ENCODE measurements at places on chromosomes 11 and 22.
A peak's percentile ranks its signal among the peaks of the same experiment; 100 is the strongest.

DNA sequence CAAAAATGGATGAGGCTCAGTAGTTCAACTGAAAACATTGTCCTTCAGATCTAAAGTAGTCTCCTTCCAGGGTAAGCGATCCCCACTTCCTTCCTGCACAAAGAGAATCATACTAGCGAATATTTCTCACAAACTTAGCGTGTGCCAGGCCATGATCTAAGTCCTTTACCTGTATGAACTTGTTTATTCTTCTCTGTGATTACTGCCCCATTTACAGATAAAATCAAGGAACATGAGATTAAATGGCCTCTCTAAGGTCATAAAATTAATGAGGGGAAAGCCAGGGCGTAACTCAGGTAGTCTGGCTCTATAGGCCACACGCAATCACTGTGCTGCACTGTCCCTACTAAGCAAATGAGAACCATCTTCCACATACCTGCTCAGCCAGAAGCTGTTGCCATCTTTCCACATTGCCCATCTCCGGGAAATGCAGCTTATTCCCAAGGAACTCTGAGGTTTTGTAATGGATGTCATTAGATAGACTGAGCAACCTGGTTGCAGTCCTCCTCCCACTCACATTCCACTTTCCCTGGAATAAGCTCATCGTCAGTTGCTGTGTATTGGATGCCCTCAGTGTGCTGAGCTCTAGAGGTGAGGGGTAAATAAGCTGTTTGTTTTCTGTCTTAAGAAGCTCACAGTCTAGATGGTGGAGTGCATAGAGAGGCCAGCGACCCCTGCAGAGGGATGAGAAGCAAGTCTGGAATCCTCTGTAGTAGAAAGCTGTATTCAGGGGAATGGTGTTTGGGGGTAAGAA is 146.3 kb downstream of the SNX19 start:
- DNase-seq, result no peak

DNA sequence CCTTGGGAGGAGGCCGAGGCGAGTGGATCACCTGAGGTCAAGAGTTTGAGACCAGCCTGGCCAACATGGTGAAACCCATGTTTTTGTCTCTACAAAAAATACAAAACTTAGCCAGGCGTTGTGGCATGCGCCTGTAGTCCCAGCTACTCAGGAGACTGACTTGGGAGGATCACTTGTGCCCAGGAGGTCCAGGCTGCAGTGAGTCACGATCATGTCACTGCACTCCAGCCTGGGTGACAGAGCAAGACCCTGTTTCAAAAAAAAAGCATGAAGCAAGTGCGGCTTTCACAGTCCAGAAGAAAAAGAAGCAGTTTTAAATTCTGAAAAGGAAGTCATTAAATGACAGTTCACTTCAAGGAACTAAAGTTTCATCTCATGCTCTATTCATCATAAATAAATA is 7.1 kb upstream of the LTO1 start:
- no peak for DNase-seq

GRCh38 chr22:49880281-49880680 is 26.6 kb downstream of the ZBED4 start:
- DNase-seq, result no peak

DNA sequence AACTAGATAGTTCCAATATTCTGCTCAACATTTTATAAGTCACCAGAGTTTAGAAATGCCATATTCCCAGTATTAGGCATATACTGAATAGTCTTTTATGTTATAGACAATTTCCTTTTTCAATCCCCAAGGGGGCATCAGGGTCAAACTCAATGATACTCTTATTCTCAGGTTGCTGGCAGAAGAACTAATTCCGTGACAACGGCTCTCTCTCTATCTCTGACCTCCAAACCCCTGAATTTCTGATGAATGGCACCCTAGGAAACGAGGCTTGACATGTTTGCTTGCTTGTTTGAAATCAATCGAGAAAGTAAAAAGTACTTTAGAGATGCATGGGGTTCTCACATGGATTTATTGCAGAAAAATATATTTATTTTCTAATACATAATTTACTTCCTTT is 160.1 kb downstream of the CASP12 start:
- DNase-seq, result no peak

- DNase-seq, result no peak
These were observed 19.2 kb downstream of the NECTIN1 start for GRCh38 chr11:119709638-119710346.

DNA sequence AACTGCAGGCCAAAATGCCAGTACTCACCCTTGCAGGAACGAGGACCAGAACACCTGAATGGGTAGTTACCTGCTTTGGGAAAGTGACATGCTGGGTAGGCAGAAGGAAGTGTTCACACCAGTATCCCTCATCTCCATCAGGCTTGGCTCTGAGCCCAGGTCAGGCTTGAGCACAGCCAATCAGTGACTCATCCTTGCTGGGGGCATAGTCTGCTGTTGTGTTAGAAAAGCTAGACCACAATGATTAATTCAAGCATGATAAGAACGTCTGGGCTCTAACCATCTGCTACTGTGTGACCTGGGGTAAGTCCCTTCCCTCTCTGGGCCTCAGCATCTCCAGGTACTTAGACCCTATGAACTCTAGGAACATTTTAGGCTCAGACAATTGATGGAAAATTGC is 450.4 kb downstream of the MIAT start:
- peak; percentile 76 for DNase-seq

GRCh38 chr11:8826139-8826786 is 84.7 kb upstream of the AKIP1 start:
- no peak for DNase-seq

- no peak for DNase-seq
These were observed 899.6 kb downstream of the OPCML start for GRCh38 chr11:132632641-132633124.

- peak; percentile 42 for DNase-seq
These were observed 378.0 kb downstream of the NTM start for GRCh38 chr11:131748151-131749050.

- no peak for DNase-seq
These were observed 161.6 kb downstream of the PKNOX2 start for GRCh38 chr11:125326126-125326525.

- DNase-seq, result no peak
These were observed 98.2 kb upstream of the PRR5 start for GRCh38 chr22:44603767-44604166.

DNA sequence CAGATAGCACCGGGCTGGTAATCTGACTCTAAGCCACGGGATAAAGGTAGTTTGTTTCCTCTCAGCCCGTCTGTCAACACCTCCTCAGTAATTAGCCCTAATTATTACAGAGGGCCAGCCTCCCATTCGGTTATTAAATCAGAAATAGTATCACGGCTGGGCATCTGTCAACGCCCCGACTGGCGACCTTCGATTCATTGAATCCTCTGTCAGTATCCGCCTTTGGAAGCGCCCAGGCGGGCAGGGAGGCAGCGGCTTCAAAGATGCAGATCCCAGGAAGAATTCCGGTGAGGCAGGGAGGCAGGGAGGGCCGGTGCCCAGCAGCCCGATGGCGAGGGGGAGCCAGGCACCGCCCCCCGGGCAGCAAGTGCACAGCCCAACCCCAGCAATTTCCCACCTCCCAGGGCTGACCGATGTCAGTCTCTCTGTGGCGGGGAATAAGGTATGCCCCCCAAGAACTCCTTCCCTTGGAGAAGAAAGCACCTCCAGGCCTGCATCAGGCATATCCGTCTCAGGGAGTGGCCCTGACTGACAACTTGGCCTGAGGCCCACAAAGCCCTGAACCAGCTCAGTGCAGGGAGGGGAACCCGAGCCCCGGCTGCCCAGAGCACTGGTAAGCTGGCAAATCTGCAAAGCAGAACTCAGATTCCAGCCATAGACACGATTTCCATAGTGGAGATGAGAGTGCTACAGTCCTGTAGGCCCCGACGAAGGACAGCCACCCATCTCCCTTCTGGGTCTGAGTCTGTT is 11.4 kb downstream of the GNB1L start:
- no peak for DNase-seq

- DNase-seq, result no peak
These were observed 27.7 kb upstream of the TEF start for GRCh38 chr22:41353862-41354575.

DNA sequence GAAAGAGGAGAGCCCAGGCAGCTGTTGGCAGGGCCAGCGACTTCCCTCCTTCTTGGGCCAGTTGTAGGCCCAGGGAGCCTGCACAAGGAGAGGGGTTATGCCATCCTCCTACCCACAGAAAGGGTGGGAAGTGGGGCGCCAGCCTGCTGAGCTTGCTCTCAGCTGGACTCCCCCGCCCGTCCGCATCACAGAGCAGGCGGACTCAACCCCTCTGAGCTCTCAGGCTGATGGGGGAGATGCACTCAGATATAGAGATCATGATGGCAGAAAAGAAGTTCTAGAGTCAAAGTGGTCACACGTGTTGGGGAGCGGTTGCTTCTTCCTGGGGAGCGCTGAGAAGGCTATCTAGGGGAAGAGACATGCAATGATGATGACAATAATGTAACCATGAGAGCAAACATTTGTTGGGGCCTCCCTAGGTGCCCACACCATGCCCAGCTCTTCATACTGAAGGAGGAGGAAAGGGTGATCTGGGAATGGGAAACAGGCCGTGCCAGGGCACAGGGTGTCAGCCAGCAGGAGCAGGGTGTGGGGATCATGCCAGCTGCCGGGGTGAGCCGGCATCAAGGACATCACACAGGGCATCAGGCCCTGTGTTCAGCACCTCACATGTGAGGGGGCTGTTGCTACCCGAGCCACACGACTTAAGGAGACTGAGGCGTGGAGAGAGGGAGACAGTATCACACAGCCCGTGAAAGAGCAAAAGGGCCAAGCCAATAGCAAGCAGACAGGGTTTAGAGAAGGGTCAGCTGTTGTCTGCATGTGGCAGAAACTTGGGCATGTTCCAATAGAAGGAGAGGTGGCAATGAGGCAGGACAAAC is 7.7 kb downstream of the SLC35E4 start:
- no peak for DNase-seq

DNA sequence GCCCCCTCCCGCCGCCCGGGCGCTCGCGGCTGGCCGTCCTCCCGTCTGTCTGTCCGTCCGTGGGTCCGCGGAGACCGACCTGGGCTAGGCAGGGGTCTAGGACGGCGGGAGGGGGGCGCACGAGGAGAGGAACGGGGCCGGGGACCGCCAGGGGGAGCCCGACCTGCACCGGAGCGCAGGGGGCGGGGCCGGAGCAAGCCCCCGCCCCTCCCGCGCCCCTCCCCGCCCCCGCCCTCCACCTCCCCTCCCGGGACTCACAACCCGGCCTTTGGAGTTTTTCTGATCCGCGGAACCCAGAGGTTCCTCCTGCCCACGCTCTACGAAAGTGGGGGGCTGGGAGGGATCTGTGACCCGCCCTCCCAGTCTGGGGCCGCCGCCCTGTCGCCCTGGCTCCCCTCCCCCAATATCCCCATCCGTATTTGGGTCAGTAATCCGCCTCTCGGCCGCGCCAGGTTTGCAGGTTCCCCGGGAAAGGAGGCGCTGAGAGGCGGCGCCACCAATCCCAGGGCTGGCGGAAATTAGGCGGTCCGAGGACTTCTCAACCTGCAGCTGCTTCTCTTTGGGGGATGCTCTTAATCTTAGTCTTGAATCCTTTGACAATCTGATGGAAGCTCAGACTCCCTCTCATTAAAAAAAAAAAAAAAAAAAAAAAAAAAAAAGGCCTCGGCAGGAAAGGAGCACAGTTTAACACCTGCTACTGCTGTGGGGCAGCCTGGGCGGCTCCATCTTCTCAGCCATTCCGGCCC is 925 bp upstream of the KCNJ11 start:
- peak; percentile 30 for DNase-seq

- DNase-seq, result no peak
These were observed 10.2 kb downstream of the GNB1L start for GRCh38 chr22:19844377-19845053.

DNA sequence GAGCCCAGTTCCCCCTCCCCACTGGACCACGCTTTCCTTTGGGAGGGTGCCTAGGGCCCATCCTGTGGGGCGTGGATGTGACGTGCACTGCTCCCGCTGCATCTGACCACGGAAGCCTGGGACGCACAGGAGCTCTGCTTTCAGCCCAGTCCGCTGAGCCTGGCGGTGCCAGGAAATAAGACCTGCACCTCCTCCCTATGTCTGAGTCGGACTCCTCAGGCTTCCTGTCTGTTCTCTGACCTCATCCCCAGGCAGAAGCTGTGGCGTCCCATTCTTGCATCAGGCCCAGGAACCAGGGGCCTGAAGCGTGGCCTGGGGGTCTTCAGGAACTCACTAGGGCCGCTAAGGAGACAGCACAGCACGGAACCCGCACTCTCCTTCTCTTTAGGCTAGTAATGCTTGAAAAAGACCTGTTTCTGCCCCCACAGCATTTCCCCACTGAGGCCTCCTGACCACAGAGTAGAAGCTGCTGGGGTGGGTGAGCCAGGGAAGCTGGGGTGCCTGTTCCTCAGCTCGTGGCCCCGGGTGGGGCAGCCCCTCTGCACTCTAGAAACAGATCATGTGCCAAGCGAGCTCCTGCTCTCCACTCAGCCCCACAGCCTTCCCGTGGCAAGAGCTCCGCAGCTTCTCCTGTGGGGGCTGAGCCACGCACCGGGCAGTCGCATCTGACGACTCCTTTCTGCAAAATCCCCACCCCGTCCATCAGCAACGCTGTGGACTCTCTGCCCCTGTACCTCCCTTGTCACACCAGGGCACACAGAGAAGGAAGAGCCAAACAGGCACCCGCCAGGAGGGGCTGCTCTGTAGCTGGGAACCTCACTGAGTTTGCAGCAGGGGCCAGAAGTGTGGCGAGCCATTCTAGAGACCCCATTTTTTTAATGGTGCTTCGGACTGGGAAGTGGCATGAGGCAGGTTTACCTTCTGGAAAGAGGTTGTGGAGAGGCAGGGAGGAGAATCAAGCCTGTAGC is 22.6 kb downstream of the MOV10L1 start:
- DNase-seq, result no peak

DNA sequence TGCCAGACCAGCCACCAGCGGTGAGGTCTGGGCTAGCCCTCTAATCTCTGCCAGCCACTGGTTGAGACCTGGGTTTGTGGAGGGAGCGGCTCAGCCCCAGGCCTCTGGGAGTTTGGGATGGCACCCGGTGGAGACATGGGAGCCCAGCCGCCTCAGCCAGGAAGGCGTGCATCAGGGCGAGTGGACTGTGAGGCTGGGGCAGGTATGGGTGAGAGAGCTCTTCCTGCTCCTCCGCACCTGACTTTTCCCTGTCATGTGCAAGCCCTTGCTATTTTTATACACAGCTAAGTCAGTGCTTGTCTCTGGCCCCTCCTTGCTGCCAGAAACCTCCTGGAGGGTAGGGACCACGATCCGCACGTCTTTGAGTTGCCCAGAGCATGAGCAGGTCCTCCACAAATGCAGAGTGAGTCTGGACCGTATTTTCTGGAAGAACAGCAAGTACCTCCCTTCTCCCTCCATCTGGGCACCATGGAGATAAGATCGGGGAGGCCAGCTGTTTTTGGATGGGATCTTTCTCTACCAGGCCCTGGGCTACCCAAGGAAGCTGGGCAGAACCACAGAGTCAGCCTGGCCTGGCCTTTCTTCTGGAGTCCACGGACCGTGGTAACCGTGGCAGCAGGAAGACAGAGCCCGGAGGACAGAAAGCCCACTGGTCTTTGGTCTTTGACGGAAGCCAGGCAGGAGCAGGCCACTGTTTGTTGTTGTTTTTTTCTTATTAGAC is 53.3 kb downstream of the IGLL1 start:
- no peak for DNase-seq
